ENCODE measurements at places on chromosomes 3 and 15.

- DNase-seq, result no peak
These were observed 18.7 kb downstream of the ABTB1 start for GRCh38 chr3:127691489-127691888.

DNA sequence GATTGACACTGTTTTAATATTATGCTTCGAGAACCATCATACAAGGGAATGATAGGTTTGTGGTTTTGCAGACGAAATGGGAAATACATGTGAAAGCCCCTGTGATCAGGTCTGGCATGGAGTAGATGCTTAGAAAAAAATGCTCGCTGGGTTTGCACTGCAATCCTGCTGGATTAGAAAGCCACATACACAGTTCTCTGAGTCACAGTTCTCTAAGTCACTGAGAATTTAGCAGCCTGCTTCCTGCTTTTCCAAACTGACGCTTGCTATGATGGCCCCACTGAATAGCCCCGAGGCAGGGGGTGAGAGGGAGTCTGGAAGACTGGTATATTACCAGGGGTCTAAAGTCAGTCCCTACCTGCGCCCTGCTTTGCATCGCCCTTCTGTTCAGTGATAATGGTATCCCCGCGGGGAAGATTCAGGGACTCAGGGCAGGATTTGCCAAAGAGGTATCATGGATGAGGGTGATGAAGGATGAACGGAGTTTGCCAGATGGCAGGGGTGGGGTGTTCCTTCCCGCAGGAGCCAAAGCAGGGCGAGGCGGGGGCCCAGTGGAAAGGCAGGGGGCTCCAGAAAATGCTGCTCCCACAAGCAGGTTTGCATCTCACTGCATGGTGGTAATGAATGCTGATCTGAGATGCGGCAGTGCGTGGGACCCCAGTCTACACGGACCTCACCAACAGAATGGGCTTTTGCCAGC, 82.3 kb downstream of the IQSEC1 start:
- DNase-seq, result no peak

DNA sequence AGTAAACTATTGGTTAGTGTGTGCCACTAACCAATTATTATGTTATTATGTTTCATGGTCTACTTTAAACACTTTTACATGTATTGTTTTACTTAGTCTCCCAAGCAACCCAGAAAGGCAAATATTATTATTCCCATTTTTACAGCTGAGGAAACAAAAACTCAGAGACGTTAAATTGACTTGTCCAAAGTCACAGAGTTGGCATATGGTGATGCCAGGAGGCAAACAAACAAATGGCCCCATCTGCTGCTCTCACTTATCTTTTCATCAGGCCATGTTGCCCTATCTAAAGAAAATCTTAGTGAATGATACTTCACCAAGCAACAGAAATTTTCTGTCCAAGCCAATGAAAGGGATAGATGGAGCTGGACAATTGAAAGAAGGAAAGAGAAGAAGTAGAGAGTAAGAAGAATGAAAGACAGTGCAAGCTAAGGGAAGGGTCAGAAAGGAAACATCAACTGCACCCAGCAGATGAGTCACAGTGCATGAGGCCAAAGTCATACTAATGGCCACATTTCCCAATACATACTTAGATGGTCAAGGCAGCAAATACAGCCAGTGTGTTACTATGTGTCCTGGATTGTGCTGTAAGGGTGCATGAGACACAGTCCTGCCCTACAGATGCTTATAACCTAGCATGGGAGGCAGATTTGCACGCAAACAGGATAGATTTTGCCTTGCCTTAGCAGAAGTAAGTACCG, 266.9 kb downstream of the KCNMB2 start:
- DNase-seq, result no peak

GRCh38 chr3:180888992-180889560, 23.4 kb upstream of the FXR1 start:
- no peak for DNase-seq

DNA sequence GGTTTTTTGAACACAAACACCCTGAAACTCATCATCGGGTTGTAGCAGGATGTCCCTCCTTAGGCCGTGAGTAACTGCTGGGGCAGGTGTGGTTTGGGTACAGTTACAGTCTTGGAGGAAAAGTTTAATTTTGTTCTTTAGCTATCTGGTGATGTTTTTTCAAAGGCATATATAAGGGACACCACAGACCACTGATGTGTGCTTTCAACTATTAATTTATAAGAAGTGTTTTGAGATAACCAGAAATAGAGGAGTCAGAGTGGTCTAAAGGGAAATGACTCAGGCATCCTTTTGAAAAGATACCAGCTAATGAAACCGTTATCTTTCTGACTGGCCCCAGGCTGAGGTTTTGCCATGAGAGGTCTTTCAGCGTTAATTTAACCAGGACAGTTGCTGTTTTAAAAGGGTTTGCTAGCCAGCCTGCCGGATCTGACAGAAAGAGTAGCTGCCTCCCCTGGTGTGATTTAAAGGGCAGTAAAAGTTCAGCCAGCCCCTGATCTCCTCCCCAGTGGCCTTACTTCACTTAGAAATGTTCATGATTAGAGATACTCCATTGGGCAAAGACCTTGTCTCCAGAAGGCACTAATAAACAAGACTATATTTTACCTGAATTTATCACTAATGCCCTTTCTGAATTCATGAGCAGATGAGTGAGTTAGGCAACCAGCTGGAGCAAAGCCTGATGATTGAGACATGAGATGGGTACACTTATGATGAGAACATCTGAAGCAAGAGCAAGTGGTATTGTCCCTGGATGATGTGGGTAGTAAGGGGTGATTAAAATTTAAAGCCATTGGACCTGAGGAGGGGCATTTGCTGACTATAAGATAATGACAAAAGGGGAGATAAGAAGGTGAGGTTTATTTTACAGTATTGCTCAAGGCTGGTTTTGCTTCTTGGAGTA, 482.5 kb upstream of the TBL1XR1 start:
- peak; percentile 22 for DNase-seq

- DNase-seq, result peak; percentile 13
These were observed 49.6 kb downstream of the SMAD3 start for GRCh38 chr15:67114846-67115585.

DNA sequence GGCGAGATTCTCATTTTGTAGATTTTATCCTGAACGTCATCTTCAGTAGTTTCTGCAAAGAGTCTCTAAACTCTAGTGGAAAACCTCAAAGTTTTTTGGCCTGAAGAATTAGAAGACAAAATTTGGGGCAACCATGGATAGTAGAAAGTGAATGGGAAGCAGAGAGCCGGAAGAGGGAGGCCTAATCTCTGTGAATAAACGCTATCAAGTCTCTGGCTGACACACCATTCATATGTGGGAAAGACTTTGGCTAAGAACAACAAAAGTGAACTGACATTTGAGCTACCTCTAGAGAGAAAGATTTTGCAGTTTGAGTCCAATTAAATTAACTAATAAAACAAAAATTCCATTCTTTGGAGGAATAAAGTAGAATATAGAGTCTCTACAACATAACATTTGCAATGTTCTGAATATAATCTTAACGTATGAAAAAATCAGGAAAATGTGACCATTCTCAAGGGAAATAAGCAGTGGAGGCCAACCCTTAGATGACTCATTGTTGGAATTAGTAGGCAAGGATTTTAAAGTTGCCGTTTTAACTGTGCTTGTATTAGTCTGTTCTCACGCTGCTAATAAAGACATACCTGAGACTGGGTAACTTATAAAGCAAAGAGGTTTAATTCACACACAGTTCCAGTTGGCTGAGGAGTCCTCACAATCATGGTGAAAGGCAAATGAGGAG, 184.6 kb downstream of the C3orf38 start:
- DNase-seq, result no peak

GRCh38 chr15:59590027-59590426, 21.6 kb upstream of the GCNT3 start:
- DNase-seq, result no peak
